ENCODE measurements at places on chromosomes 2 and 18. TPM values are rescaled to one million over a fixed set of nuclear protein-coding genes. Genes with fewer than 3 reads are reported as not detected.

MDH1B gene
- 2.0 TPM for total RNA-seq

SERPINB10 gene
- not detected for total RNA-seq

AOX1 gene
- total RNA-seq, result 100.0 TPM

GNAL gene
- 7.5 TPM for total RNA-seq

RNF144A gene
- total RNA-seq, result 17.1 TPM

LYG2 gene
- not detected for total RNA-seq

FNDC4 gene
- 57.7 TPM for total RNA-seq

KCNJ3 gene
- total RNA-seq, result 1.6 TPM

RFX8 gene
- total RNA-seq, result 2.3 TPM

ICOS gene
- 0.64 TPM for total RNA-seq

APOB gene
- 5.6 TPM for total RNA-seq

IL18RAP gene
- 2.9 TPM for total RNA-seq

ABHD1 gene
- total RNA-seq, result 0.80 TPM

ZSWIM2 gene
- 0.32 TPM for total RNA-seq

CPS1 gene
- total RNA-seq, result 9.2 TPM

MEP1B gene
- 0.15 TPM for total RNA-seq

- no peak overlapping the region for H3K4me3 ChIP-seq
- H3K27me3 ChIP-seq, result no peaks in the 10 kb centered on the region
- no peak for DNase-seq
- H3K27ac ChIP-seq, result no peak overlapping the region
- H3K4me1 ChIP-seq, result no peaks in the 10 kb centered on the region
- no peaks in the 10 kb centered on the region for H3K36me3 ChIP-seq
Observed at GRCh38 chr2:25832897-25833296, 45.4 kb downstream of the ASXL2 start.

GRCh38 chr18:21064347-21064746, 47.3 kb downstream of the ROCK1 start:
- no peaks in the 10 kb centered on the region for H3K36me3 ChIP-seq
- no peaks in the 10 kb centered on the region for H3K27me3 ChIP-seq
- H3K4me1 ChIP-seq, result no peaks in the 10 kb centered on the region
- H3K4me3 ChIP-seq, result no peak overlapping the region
- no peak overlapping the region for H3K27ac ChIP-seq

GRCh38 chr2:171185165-171185818, 24.6 kb upstream of the TLK1 start:
- DNase-seq, result no peak
- H3K4me1 ChIP-seq, result no peaks in the 10 kb centered on the region

DNA sequence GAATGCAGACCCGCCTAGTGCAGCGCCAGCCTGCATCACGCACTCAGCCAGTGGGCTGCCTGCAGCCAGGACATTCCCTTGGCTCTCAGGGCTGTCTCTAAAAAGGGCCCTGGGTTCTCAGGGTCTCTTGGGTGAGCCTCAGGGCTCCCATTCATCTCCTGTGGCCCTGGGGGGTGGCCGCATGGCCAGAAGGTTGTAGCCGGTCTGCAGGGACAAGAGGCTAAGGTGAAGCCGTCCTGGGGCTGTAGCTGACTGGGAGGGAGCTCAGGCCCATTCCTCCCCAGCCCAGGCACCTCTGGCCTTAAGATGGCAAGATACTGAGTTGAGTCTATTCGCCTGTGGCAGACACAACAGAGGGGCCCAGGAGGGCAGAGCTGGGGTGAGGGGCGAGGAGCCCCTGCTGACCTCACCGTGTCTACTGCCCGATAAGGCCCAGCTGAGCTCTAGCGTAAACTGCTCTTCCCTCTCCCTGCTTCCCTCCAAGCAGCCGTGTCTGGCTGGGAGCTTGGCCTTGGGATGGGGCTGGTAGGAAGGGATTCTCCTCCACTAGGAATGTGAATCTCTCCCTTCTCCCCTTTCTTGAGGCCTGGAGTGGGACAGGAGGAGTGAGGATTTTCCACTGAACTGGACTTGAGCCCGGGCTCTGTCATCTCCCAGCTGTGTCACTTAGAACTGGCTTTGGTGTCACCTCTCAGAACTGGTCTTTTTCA, 37.9 kb downstream of the INHBB start:
- no peaks in the 10 kb centered on the region for H3K4me1 ChIP-seq
- DNase-seq, result no peak
- no peak overlapping the region for H3K27ac ChIP-seq

DNA sequence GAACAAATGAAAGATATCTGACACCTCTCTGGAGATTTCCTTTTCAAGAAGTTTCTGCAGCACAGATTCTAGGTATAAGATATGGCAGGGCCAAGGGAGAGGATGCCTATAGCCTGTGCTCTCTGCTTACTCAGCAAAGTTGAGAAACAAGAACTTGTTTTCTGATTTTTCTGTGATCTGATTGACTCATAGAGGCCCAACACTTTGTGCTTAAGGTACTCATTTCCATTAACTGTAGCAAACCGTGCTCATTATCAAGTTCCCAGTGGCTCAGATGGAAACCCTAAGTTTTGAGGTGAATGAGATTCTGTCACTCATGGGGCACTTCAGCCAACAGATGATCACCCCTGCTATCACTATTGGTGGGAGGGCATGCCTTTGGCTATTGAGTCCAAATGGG, 124.3 kb downstream of the SP100 start:
- H3K27me3 ChIP-seq, result no peaks in the 10 kb centered on the region
- H3K4me1 ChIP-seq, result no peaks in the 10 kb centered on the region
- no peak overlapping the region for H3K4me3 ChIP-seq
- no peak overlapping the region for H3K27ac ChIP-seq

DNA sequence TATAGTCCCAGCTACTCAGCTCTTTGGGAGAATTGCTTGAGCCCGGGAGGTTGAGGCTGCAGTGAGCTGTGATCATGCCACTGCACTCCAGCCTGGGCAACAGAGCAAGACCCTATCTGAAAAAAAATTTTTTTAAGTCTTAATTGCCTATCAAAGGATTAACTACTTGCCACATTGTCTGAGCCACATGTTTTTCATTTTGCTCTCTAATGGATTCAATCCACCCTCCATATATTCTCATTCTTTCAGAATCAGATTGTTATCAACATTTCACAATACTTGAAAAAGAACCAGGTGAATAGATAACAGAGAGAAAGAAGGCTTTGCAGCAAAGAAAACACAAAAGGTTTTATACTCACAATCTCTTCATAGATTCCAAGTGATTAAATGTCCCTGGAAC, 61.0 kb downstream of the PXDN start:
- H3K4me3 ChIP-seq, result no peak overlapping the region
- no peaks in the 10 kb centered on the region for H3K4me1 ChIP-seq
- H3K36me3 ChIP-seq, result no peaks in the 10 kb centered on the region
- DNase-seq, result no peak
- H3K27ac ChIP-seq, result no peak overlapping the region

DNA sequence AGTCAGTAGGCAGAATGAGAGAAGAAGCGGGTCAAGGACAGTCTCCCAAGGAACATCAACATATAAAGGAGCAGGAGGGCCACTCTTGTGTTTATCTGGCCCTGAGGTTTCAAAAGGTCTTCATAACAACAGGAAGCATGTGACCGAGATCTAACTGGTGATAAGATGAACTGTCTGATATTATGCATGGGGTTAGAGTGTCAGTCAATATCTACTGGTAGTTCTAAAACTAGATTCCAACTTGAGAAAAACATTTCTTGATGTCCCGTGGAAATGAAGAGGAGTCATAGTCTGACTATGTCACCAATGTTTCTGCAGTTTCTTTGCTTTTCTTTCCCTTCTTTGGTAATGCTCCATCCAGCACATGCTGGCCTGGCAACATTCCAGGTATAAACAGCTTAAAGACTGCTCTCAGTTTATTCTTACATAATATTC, 77.5 kb upstream of the ITPRID2 start:
- H3K4me3 ChIP-seq, result no peak overlapping the region
- H3K4me1 ChIP-seq, result no peaks in the 10 kb centered on the region
- H3K36me3 ChIP-seq, result no peaks in the 10 kb centered on the region
- DNase-seq, result no peak
- no peak overlapping the region for H3K27ac ChIP-seq

DNA sequence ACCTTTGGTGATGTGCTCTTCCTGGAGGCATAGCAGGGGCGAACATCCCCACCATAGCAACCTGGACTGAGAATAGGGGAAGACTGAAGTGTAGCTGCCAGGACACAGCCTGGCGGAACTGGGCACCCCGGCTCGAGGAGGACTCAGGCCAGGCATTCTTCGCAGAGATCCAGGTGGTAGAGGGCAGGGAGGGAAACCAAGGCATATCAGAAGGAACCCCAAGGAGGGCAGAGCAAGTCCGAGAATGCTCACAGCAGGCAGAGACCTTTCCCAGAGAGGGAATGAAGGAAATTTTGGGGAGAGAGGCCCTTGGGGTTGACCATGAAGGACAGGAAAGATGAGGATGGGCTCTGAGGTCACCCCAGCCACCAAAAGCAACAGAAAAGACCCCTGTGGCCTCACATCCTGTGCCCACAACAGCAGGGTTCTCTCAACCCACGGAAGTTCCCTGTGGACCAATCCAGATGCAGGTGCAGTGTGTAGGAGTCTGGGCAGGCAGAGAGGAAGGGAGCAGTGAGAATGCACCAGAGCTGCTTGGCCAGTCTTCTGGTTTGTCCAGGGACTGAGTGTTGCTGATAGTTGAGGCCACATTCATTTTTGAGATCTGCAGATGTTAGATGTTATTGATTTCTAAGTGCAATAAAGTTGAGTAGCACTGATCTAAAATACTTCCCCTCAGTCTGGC, 136.9 kb downstream of the PXDN start:
- H3K27ac ChIP-seq, result no peak overlapping the region
- no peaks in the 10 kb centered on the region for H3K36me3 ChIP-seq
- H3K4me3 ChIP-seq, result no peak overlapping the region

GRCh38 chr2:64485961-64486360, 32.0 kb downstream of the LGALSL start:
- no peak for DNase-seq
- H3K4me1 ChIP-seq, result peaks cover 3% of the 10 kb centered on the region
- H3K4me3 ChIP-seq, result no peak overlapping the region

- no peaks in the 10 kb centered on the region for H3K27me3 ChIP-seq
- H3K27ac ChIP-seq, result peak overlapping the region; percentile 64
- no peaks in the 10 kb centered on the region for H3K36me3 ChIP-seq
- H3K4me3 ChIP-seq, result no peak overlapping the region
Observed at GRCh38 chr18:76953156-76953555, 130.8 kb downstream of the ZNF236 start.

DNA sequence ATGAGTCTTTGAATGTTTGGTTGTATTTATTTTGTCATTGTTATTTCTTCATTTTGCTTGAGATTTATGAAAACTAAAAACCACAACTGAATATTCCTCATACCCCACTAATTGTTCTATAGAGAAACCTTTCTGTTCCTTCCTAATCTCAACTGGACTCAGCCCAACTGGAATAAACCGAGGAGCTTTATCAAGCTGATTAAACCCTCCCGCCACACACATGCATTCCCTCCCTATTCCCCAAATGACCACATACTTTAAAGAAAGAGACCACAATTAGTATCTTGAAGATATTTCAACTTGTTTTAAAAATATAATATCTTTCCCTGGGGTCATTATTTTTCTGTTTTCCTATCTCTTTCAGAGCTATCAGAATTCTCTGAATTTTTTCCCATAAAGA, 107.5 kb downstream of the OSR1 start:
- H3K36me3 ChIP-seq, result no peaks in the 10 kb centered on the region
- no peak overlapping the region for H3K27ac ChIP-seq
- no peak overlapping the region for H3K4me3 ChIP-seq

GRCh38 chr2:75646090-75646582, 447 bp upstream of the MRPL19 start:
- DNase-seq, result no peak
- no peaks in the 10 kb centered on the region for H3K36me3 ChIP-seq
- H3K4me3 ChIP-seq, result peak overlapping the region; percentile 93
- H3K4me1 ChIP-seq, result no peaks in the 10 kb centered on the region

DNA sequence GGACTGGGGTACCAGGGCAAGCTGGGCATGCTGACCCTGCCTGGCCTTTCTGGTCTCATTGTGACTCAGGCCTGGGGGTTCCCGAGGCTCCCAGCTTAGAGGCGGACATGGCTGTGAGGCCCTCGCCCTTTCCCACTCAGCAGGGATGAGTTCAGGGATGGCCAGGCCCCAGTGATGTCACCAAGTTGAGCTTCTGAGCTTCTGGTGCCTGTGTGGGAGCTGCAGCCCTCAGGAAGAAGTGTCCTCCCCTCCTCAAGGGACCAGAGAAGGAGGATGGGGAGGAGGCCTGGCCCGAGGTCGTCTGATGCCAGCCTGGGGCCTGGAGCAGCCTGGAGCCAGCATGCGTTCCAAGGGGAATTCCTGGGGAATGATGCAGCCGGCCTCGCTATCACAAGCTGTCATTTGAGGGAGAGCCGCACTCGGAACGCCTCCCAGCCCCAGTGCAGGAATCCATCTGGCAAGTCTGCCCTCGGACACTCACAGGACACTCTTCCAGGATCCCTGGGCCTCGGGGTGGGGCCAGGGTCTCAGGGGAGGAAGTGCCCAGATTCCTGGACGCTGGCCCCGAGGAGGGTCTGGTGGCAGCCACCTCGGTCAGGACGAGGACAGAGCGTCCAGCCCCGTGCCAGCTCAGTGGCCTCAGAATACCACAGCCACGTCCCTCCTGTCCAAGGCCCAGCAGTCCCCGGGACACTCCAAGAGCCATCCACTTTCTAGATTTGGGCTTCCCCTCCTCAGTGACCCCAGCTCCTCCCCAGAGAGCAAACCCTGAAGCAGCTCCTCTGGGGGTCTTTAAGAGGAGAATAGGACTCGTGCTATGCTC, 61.2 kb upstream of the GPC1 start:
- no peaks in the 10 kb centered on the region for H3K36me3 ChIP-seq
- DNase-seq, result no peak
- H3K27ac ChIP-seq, result peak overlapping the region; percentile 38
- no peak overlapping the region for H3K4me3 ChIP-seq
- no peaks in the 10 kb centered on the region for H3K4me1 ChIP-seq

- H3K4me3 ChIP-seq, result no peak overlapping the region
- H3K27ac ChIP-seq, result no peak overlapping the region
- no peaks in the 10 kb centered on the region for H3K4me1 ChIP-seq
- no peak for DNase-seq
Observed at GRCh38 chr18:72846736-72847533, 20.9 kb downstream of the NETO1 start.

DNA sequence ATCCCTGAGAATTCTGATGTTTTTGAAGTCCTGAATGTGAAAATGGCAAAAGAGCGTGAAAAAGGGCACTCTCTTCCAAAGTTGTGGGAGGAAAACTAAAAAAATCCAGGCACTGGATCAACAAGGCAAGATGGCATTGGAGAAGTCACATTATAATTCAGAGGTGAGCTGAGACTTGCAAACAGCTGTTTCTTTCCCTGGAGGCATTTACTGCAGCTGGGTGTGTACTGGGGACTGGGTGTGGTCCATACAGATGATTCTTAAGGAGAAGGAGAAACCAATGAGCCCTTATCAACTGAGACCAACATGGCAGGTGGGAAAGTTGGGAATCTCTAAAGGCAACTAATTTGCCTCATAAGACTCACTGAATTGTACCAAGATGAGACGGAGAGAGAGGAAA, 313.9 kb downstream of the TRIB2 start:
- no peak overlapping the region for H3K4me3 ChIP-seq
- no peaks in the 10 kb centered on the region for H3K27me3 ChIP-seq
- H3K27ac ChIP-seq, result no peak overlapping the region
- no peaks in the 10 kb centered on the region for H3K4me1 ChIP-seq
- H3K36me3 ChIP-seq, result no peaks in the 10 kb centered on the region

- H3K4me3 ChIP-seq, result no peak overlapping the region
- DNase-seq, result no peak
- H3K4me1 ChIP-seq, result no peaks in the 10 kb centered on the region
- H3K27ac ChIP-seq, result no peak overlapping the region
- no peaks in the 10 kb centered on the region for H3K36me3 ChIP-seq
- no peaks in the 10 kb centered on the region for H3K27me3 ChIP-seq
Observed at GRCh38 chr2:182448371-182448770, 21.5 kb upstream of the PDE1A start.
